ENCODE measurements at places on chromosomes 1 and 21.
A peak's percentile ranks its signal among the peaks of the same experiment; 100 is the strongest.

DNA sequence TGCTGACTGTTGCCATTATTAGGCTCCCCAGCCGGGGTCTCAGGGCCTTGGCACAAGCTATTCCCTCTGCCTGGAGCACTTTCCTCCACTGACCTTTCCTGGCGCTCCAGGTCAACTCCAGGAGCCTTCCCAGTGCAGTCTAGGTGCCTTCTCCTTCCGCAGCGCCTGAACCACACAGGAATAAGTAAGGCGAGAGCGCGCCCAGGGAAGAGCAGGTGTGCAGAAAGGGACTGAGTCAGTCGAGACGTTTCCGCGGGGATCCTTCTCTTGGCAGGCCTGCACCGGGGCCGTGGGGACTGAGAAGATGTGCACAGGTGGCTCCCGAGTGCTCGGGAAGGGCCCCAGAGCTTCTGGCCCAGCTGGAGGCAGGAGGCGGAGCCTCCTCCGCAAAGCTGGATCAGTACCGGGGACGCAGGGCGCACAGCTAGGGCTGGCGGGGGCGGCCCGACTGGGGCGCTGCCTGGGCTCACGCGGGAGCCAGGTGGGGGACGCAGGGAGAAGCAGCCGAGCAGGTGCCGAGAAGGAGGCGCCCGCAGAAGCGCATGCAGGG is 765 bp upstream of the BMP8A start:
- DNase-seq: peak; percentile 5

- DNase-seq: no peak
Measured at GRCh38 chr1:88333086-88333695, 350.9 kb upstream of the PKN2 start.

- no peak for DNase-seq
Measured at GRCh38 chr1:84732520-84732919, 42.3 kb upstream of the SSX2IP start.

DNA sequence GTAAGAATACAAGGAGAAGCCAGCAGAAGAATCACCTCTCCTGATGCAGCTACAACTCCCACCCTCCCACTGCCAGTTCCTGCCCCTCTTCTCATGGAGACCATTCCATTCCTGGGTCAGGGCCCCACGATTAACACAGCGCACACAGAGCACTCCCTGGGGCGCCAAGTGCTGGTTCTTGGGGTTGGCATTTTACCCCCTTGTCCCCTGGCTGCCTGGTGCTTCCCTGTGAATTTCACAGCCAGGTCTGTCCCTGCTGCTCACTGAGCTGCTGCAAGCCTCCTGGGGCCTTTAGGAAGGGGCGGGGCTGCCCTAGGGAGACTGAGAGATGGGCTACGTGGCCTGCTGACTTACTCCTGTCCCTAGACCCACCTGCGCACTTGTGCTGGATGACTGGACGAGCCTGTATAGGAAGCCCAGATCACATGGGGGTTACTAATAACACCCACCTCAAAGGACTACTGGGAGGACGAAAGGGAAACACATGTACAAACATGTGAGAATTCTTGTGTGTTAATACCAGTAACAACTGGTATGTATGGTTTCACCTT is 4.8 kb downstream of the ZNF672 start:
- DNase-seq: no peak

DNA sequence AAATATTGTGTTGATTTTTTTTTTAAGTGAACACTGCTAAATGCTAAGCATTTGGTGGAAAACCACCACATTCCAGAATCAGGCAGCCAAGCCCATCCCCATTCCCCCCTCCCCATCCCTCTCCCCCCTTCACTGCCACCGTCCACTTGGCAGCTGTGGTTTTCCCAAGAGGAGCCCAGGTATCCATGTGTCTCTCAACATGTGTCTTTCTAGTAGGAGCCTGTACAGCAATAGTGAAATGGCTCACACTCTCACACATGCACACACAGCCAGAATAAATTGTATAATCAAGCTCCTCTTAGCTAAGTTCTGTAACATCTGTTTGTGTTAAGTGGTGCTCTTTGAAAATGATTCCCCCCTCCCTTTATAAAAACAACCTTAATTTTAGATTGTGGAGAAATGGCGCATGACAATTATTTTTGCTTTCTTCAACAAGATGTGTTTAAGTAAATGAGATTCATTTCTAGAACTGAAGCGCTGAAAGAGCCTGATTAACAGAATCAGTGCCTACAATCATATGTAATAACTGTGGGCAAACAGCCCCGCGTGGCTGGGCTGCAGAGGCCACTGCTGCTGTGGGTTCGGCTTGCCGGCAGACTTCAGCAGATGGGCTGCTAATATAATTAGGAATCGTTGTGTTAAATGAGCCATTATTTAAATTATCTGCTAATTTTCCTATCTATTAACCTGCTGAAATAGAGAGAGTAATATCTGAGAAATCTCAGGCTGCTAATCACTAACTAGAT is 43.3 kb downstream of the BACE2 start:
- no peak for DNase-seq

DNA sequence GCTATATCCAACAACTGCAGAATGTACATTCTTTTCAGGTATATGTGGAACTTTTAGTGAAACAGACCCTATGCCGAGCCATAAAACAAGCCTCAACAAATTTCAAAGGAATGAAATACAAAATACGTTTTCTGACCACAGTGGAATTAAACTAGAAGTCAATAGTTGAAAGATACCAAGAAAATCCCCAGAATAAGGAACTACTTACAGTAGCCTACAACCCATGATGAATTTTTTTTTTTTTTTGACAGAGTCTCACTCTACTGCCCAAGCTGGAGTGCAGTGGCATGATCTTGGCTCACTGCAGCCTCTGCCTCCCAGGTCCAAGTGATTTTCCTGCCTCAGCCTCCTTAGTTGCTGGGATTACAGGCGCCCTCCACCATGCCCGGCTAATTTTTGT is 83.4 kb downstream of the RUNX3 start:
- no peak for DNase-seq

GRCh38 chr1:204502241-204502640 is 7.6 kb upstream of the PIK3C2B start:
- DNase-seq: no peak

- DNase-seq: no peak
Measured at GRCh38 chr1:43034778-43035177, 76.1 kb upstream of the SLC2A1 start.

DNA sequence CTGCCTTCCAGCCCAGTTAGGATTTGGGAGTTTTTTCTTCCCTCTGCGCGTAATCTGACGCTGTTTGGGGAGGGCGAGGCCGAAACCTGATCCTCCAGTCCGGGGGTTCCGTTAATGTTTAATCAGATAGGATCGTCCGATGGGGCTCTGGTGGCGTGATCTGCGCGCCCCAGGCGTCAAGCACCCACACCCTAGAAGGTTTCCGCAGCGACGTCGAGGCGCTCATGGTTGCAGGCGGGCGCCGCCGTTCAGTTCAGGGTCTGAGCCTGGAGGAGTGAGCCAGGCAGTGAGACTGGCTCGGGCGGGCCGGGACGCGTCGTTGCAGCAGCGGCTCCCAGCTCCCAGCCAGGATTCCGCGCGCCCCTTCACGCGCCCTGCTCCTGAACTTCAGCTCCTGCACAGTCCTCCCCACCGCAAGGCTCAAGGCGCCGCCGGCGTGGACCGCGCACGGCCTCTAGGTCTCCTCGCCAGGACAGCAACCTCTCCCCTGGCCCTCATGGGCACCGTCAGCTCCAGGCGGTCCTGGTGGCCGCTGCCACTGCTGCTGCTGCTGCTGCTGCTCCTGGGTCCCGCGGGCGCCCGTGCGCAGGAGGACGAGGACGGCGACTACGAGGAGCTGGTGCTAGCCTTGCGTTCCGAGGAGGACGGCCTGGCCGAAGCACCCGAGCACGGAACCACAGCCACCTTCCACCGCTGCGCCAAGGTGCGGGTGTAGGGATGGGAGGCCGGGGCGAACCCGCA is at the start of gene PCSK9:
Gene PCSK9, plus strand, starts transcription at position 207 of the 741 bp plus-strand sequence. Its CDS starts 290 bp downstream, at position 497.
- DNase-seq: no peak

DNA sequence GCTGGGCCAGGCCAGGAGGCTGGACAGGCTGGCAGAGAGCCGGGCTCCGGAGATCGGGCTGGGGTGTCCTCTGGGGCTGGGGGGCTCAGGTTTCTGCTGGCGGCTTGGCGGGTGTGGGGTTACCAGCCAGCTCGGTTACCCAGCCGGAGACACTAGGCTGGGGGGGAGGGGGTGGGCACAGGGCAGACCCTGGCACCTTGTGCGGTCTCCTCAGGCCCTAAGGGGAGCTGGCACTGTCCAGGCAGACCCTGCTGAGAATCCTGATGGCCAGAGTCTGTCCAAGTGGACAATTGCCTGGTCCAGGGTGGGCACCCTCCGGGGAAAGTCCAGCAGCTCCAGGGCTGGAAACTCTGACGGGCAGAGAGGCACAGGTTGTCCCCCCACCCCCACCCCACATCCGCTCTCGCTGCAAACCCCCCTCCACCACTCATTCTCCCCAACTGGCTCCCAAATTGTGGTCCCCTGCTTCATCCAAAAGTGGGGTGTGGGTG is 6.7 kb downstream of the ZBTB7B start:
- DNase-seq: no peak

- no peak for DNase-seq
Measured at GRCh38 chr21:30676737-30677136, 34.1 kb downstream of the KRTAP20-3 start.

DNA sequence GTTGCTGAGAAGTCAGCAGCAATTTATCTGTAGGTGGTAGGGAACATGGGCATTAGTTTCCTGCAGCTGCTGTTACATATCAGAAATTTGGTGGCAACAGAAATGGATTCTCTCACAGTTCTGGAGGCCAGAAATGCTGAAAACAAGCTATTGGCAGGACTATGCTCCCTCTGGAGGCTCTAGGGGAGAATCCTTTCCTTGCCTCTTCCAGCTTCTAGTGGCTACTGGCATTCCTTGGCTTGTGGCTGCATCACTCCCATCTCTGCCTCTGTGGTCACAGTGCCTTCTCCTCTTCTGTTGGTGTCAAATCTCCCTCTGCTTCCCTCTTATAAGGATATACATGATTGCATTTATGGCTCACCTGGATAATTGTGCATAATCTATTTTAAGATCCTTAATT is 2.5 kb upstream of the SFT2D2 start:
- DNase-seq: no peak

DNA sequence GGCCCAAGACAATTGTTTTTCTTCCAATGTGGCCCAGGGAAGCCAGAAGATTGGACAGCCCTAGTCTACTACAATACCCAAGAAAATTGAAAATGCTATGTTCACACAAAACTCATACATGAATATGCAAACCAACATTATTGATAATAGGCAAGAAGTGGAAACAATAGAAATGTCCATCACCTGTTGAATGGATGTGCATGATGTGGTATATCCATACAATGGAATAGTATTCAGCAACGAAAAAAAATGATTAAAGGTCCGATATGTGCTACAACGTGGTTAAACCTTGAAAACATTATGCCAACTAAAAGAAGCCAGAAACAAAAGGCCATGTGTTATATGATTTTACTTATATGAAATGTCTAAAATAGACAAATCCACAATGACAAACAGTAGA is 262.3 kb downstream of the LRRC40 start:
- no peak for DNase-seq

DNA sequence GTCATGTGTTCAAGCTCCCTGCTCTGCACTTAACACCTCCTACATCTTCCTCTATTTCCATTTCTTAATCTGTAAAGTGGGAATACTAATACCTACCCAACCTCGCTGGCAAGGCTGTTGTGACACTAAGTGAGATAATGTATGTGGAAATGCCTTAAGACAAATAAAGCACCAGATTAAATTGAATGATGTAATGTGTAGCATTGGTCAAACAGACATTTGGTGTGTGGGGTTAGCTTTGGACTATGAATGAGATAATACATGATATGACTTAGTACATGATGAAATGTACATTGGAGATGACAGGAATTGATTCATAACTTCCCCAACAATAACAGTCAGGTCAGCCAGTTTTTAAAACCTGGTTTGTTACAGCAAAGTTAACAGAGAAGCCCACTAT is 5.2 kb downstream of the AMPD1 start:
- DNase-seq: no peak

GRCh38 chr1:172976222-172977041 is 74.3 kb downstream of the TNFSF18 start:
- DNase-seq: no peak

GRCh38 chr1:56397811-56398231 is 181.5 kb downstream of the PLPP3 start:
- no peak for DNase-seq

DNA sequence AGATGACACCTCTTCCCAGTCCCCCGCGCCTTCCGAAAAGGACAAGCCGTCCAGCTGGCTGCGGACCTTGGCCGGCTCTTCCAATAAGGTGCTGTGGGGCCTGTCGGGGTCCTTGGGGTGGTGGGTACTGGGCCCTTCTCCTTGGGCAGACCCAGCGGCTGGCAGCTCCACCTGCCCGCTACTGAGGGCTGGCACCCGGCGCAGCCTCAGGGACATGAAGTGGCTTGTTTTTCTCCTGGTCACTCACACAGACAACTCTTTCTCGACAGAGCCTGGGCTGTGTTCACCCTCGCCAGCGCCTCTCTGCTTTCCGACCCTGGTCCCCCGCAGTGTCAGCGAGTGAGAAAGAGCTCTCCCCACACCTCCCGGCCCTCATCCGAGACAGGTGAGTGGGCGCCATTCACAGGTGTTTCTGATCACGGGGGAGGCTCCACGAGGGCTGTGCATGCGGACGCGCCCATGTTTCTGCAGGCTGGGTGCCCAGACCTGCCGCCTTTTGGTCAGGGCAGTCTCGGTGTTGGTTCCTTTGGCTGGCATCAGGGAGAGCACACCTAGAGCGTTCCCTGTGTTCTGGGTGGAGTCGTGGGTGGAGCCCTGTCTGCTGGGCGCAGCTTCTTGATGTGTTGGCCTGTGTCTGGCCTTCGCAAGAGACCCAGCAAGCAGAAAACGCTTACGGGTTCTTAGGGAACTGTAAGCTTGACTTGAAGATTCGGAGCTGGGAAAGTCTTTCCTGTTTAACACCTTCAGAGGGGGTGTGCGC is 75.1 kb downstream of the SKI start:
- DNase-seq: no peak

DNA sequence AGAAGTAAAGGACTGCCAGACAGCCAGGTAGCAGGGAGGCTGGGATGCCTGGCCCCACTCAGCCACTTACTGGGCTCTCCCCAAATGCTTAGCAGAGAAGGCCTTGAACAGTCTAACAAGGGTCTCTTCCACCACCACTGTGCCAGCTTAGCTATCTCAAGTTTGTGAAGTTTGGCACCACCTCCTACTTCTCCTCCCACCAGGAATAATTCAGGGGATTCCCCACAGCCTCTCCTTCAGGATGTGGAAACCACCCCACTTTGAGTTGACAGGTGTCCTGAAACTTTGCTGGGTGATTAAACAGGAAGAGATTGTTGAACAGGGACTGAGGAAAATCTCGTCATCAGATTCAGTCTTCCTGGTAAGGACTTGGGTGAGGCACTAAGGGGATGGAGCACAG is 59.4 kb upstream of the ATP1B1 start:
- DNase-seq: no peak

- DNase-seq: no peak
Measured at GRCh38 chr1:87122243-87122642, 206.4 kb upstream of the LMO4 start.

Measured in CD4-positive, alpha-beta T cell treated with Interleukin-15 for 4 hours (primary cell).